SK-N-DZ (cell line): ENCODE measurements at places on chromosomes 16 and 17.

DNA sequence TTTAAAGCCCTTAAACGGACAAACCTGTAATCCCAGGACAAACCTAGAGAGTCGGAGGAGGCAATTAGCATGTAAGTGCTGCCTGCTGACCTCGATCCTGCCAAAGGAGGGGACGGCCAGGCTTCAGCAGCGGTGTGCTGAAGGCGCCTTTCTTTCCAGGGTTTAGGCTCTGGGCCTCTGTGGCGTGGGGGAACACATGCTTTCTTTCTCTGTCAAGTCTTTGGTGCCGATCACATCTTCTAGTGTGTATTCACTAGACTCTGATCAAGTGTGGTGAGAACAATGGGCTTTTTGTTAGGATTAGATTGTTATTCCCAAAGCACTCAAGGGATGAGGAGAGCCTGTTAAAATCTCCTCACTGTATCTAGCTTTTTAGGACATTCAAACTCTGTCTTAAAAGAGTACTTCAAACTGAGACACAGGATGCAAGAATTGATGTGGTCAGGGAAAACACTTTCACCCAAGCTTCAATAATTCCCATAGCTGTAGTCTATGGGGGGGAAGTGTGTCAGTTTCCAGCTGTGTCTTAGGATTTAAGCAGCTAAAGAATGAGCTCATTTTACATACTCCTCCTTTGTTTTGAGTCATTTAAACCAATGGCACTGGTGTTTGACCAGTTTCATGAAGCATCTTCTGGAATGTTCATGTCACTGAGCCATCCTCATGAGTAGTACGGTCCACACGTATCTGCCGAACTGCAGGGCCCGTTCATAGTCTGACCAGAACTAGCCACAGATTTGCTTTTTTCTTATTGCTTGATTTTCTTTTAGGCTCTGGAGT, 51.2 kb downstream of the RPA1 start:
- DNase-seq = no peak

DNA sequence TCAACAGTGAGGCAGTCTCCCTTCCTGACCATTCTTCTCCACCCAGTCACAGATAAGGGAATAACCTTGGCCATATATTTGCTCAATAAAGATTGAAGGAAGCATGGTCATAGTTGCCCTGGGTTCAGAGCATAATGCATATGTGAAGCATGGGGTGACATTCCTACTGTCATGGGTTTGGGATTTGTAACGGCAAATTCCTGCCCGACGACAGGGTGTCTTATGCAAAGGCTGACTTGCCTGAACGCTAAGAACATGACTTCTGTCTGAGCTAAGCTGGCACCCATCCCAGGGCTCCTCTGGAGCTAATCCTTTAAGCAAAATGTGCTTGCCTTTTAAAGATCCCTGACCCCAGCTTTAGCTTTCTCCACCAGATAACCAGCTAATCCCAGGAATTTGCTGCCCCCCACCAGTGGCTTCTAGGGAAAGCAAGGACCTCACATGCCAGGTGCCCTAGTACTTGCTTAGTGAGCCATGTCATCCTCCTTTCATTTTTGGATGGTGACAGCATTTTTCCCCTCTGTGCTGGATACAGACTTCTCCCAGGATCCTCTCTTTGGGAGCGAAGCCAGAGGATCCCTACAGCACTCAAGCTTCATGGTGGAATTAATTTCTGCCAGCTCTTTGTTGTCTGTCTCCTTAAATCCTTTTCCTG, 11.7 kb downstream of the SLC7A6OS start:
- DNase-seq = no peak

DNA sequence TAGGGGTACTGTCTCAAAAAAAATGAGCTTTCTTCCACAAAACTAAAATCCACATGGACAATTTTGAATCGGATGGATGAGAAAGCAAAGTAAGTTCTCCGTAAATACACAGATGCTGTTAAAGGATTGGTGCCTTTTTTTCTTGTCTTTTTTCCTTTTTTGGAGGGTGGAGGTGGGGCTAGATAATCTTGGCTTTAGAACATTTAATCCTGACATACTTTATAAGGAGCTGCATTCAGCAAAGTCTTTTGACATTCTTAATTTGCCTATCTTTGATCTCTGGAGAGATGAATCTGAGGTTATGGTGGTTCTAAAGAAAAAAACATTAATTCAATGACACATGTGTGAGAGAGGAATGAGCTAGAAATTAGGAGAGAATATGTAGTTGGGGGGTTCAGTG, 312.3 kb upstream of the KCNJ16 start:
- no peak for DNase-seq

GRCh38 chr16:50526249-50526648, 21.9 kb upstream of the NKD1 start:
- DNase-seq = no peak

- no peak for DNase-seq
Measured at GRCh38 chr16:57609541-57610401, 18.7 kb upstream of the ADGRG1 start.

- no peak for DNase-seq
Measured at GRCh38 chr16:79982361-79982760, 381.8 kb upstream of the MAF start.

GRCh38 chr17:17906418-17907215, 65.6 kb downstream of the TOM1L2 start:
- DNase-seq = no peak

DNA sequence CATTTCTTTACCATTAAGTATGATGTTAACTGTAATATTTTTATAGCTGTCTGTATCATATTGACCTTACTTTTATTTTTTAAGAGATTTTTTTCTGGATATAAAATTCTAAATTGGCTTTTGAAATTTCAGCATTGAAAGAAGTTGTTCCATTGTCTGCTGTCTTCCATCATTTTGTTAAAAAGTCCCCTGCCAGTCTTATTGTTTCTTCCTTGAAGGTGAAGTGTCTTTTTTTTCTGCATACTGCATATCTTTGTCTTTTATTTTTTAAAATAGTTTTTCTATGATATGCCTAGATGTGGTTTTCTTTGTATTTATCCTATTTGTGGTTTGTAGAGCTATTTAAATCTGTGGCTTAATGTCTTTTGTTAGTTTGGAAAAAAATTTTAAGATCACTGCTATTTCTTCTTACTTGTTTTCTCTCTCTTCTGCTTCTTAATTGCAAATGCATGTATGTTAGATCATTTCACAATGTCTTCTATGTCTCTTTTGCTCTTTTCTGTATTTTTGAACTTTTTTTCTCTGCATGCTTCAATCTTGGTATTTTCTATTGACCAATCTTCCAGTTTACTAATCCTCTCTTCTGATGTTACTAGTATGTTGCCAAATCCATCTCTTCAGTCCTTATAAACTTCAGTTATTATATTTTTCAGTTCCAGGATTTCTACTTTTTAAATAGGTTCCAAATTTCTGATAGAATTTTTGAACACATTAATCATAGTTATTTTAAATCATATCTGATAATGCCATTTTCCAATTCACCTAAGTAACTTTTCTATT, 20.2 kb downstream of the IL21R start:
- no peak for DNase-seq

- no peak for DNase-seq
Measured at GRCh38 chr16:66952430-66953110, 8.5 kb upstream of the CES3 start.

- DNase-seq = no peak
Measured at GRCh38 chr17:35132816-35133550, 9.1 kb downstream of the NLE1 start.

DNA sequence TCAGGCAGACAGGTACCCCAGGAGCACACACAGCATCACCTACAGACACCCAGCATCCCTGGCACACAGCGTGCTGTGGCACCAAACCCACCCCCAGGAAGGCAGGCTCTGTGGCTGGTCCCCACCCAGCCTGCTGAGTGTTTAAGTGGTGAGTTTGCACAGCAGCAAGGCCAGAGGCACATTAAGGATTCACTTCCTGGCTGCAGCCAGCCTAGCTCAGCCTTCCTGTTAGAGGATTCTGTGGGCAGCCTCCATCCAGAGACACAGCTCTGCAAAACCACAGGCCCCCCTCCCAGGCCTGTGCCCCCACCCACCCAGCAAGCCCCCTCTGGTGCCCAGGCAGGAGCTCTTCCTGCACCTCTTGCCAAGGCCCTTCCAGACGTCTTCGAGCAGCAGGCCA, 36.1 kb upstream of the PHB1 start:
- DNase-seq = no peak

GRCh38 chr17:47694581-47695428, 844 bp downstream of the TBKBP1 start:
- peak; percentile 58 for DNase-seq

DNA sequence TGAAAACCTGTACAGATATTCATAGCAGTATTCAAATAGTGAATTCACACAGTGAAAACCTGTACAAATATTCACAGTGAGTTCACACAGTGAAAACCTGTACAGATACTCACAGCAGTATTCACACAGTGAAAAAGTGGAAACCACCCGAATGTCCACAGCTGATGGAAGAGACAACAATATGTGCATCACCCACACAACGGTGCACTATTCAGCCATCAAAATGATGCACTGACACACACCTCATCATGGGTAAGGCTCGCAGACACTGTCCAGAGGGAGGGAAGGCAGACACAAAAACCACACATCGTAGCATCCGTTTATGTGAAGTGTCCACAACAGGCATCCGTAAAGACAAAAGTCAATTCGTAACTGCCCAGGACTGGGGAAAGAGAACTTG, 100.9 kb downstream of the VPS53 start:
- DNase-seq = no peak

GRCh38 chr17:4422864-4423263, 10.9 kb upstream of the SPNS3 start:
- no peak for DNase-seq

GRCh38 chr17:41061964-41062363, 2.0 kb upstream of the KRTAP2-3 start:
- DNase-seq = no peak

DNA sequence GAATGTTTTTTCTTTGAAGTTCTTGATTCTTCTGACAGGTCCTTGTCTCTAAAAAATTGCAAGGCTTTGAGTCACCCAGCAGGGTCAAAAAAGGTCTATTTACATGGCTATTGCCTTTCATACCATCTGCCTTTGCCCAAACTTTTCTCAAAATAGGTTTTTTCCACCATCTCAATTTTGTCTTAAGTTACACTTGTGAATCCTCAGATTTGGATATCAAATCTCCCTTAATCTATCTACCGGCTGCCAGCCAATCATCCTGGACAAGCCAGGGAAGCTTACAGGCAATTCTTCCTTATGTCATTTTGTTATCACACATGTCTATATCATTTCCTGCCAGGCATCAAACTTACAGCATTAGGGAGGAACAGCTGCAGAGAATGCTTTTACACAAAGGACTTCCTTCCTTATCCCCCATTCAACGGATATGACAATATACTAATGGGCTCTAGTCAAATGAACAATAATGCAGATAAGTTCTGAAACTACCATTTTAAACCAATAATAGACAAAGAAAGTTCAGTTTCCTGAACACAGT, 104.1 kb upstream of the CORO6 start:
- DNase-seq = peak; percentile 28

- no peak for DNase-seq
Measured at GRCh38 chr16:4617880-4618279, 3.2 kb upstream of the UBALD1 start.

DNA sequence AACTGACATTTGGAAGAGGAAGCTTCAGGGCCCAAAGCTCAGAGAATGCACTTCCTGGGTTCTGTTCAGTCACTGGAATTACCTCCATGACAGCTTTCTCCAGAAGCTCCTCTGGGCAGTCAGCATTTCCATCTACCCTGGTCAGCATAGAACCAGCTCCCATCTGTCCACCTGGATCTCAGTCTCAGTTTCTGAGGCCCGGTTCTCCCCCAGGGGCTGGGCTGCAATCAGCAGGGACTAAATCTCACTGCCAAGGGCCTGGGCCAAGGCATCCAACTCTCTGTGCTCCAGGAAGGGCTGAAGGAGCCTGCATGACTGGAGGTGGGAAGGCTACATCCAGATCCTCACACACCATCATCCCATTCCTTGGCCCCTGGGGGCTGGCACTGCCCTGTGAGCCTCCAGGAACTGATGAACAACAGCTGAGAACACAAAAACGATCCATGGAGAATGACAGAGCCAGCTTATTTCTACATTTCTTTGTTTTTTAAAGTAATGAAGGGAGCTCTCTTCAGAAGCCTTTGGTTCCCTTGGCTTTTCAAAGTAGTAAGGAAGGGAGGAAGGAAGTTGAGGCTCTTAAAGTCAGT, 66.3 kb upstream of the MRTFB start:
- DNase-seq = no peak

DNA sequence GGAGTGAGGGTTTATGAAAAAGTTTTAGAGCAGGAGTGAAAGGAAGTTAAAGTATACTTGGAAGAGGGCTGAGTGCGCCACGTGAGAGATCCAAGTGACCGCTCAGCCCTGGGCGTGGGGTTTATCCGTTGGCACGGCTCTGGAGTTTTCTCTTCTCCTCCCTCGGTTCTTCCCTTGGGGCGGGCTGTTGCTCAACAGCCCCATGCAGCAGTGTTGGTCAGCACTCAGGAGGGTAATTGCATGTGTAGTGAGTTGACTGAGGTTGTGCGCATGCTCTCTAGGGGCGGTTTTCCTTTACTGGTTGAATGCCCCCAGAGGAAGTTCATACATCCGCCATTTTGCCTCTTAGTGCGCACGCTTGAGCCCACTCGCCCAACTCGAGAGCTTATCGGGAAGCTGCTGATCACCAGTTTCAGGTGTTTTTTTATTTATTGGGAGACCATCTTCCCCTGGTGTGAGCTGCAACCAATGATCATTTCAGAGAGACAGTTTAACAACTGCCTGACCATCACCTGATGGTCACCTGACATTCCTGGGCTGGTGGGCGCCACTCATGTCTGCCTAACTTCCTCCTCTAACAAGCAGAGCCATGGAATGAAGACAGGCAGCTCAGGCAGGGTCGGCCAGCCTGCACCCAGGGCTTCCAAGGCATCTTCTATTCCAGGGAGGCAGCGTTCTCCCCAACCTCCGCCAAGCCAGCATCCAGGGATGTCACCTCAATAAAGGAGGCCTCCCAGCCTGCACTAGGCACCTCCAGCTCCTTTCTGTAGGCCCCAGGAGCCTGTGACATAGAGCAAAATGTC, 41.3 kb upstream of the DNAH17 start:
- no peak for DNase-seq

- DNase-seq = no peak
Measured at GRCh38 chr16:53904533-53904932, 200.6 kb downstream of the FTO start.
